ENCODE measurements at places on chromosomes 3 and 15. TPM values are rescaled to one million over a fixed set of nuclear protein-coding genes. Genes with fewer than 3 reads are reported as not detected.

CHRNA7 gene
- 4.2 TPM for total RNA-seq

ZNF80 gene
- total RNA-seq, result not detected

USP4 gene
- total RNA-seq, result 12.6 TPM

ITGB5 gene
- 400 TPM for total RNA-seq

PCSK6 gene
- total RNA-seq, result 12.7 TPM

SPINK8 gene
- total RNA-seq, result not detected

ASB14 gene
- total RNA-seq, result not detected

SLC12A8 gene
- total RNA-seq, result 1.0 TPM

ADAMTS17 gene
- 0.28 TPM for total RNA-seq

LSAMP gene
- total RNA-seq, result 0.18 TPM

EPHA3 gene
- not detected for total RNA-seq

ZKSCAN7 gene
- not detected for total RNA-seq

FEZF2 gene
- total RNA-seq, result not detected

WDR93 gene
- 0.13 TPM for total RNA-seq

ST6GAL1 gene
- total RNA-seq, result 3.9 TPM

CCDC80 gene
- 63.4 TPM for total RNA-seq

C3orf52 gene
- total RNA-seq, result 14.7 TPM

CP gene
- total RNA-seq, result 4.9 TPM

CYP8B1 gene
- not detected for total RNA-seq

LRTM1 gene
- total RNA-seq, result not detected

GOLGA8N gene
- total RNA-seq, result 1.3 TPM

GRAMD1C gene
- total RNA-seq, result 0.23 TPM

CHRFAM7A gene
- total RNA-seq, result 7.5 TPM
